ENCODE measurements at places on chromosomes 4 and X. TPM values are rescaled to one million over a fixed set of nuclear protein-coding genes. Genes with fewer than 3 reads are reported as not detected.

The PDCL2 gene
- not detected for total RNA-seq

The UGT2A3 gene
- total RNA-seq, result not detected

The TMEM128 gene
- total RNA-seq, result 10.0 TPM

The TMEM144 gene
- total RNA-seq, result 12.6 TPM

GRCh38 chrX:77440330-77440729, 6.9 kb upstream of the FGF16 start:
- DNase-seq, result no peak

DNA sequence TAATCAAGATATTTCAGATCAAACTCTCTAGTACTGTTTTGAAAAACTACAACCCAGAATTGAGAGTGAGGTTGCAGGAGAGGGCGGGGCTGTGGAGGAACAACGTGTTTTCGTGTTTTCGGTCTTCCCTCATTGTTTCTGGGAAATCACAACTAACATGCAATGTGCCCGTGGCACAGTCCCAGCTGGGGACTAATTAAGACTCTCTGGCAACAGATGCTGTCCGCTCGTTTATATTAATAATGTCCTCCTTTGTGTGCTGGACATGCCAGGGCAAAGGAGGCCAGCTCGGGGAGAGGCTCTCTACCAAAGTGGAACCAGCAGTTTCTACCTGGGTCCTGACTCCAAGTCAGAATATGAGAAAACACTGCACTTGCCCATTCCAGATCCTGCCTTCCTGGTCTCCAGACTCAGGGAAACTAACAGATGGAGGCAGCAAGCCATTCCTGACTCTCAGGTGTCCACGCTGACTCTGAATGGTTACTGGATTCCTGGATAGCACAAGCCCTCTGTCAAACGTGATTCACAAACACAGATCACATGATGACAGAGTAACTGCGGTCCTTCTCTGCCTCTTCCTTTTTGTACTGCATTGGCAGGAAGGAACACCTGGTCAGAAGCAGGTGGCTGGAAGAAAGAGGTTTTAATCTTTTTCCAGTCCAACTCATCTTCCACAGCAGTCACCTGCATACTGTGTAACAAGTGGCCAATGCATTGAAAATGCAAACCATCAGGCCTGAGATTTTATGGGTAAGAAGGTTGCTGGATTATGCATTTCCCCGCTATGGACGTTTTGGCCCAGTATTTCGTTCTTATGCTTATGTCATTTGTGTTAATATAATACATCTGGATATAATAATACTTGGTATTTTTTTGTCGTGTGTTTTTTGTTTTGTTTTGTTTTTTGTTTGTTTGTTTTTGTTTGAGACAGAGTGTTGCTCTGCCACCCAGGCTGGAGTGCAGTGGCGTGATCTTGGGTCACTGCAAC, 65.0 kb downstream of the COQ2 start:
- DNase-seq, result no peak

- DNase-seq, result no peak
These were observed 47.7 kb downstream of the RPS6KA3 start for GRCh38 chrX:20218836-20219505.

DNA sequence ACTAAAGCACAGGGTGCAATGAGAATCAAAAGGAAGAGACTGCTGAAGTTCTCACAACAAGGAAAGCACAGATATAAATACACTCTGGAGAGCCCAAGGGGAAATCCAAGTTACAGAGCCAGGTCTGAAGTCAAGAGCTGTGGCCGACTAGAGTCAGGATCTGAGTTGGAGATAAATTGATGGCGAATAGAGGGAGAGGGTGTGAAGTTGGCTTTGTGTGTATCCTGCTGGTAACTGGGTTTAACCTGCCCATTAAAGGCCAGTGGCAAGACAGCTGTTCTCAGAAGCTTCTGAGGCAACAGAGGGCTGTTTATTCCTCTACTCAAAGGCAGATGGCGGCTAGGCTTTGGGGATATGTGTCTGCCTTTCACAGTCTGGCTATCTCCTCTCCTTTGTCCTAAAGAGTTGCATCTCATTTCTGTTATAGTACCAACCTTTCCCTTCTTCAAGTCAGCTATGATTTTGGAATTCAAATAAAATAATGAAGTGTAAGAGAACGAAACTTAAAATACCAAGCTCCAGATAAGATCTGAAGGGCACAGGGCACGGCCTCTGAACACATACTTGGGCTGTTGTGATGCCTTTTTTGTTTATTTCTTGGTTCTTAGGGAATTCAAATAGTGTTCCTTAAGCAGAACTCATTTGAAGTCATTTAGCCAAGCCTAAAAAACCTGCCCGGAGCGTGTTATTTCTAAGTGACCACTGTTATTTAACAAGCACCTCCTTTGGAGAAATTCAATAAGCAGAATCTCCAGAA, 142.1 kb downstream of the APBB2 start:
- DNase-seq, result no peak

DNA sequence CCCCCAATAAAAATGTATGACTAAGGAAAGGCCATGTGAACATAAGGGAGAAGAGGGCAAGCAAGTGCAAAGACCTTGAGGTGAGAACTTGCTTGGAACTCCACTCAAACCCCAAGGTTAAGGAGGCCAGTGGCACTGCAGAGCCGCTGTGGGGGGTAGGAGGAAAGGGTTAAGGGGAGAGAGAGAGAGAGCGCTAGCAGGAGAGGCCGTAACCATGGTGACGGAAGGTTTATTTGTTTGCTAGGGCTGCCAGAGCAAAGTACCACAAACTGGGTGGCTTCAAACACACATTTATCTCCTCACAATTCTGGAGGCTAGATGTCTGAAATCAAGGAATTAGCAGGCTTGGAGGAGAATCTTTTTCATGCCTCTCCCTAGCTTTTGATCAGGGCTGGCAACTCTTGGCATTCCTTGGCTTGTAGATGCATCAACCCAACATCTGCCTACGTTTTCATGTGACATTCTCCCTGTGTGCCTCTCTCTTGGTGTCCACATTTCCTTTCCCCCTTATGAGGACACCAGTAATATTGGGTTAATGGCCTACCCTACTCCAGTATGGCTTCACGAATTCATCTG, 35.2 kb downstream of the SMIM20 start:
- no peak for DNase-seq

Data from Right ventricle myocardium inferior (tissue), 1 donor.